ENCODE measurements at places on chromosomes 12 and 14.

- DNase-seq: no peak
Measured at GRCh38 chr12:44519931-44520330, 356.2 kb downstream of the NELL2 start.

- DNase-seq: no peak
Measured at GRCh38 chr14:75647640-75648039, 13.0 kb downstream of the ERG28 start.

DNA sequence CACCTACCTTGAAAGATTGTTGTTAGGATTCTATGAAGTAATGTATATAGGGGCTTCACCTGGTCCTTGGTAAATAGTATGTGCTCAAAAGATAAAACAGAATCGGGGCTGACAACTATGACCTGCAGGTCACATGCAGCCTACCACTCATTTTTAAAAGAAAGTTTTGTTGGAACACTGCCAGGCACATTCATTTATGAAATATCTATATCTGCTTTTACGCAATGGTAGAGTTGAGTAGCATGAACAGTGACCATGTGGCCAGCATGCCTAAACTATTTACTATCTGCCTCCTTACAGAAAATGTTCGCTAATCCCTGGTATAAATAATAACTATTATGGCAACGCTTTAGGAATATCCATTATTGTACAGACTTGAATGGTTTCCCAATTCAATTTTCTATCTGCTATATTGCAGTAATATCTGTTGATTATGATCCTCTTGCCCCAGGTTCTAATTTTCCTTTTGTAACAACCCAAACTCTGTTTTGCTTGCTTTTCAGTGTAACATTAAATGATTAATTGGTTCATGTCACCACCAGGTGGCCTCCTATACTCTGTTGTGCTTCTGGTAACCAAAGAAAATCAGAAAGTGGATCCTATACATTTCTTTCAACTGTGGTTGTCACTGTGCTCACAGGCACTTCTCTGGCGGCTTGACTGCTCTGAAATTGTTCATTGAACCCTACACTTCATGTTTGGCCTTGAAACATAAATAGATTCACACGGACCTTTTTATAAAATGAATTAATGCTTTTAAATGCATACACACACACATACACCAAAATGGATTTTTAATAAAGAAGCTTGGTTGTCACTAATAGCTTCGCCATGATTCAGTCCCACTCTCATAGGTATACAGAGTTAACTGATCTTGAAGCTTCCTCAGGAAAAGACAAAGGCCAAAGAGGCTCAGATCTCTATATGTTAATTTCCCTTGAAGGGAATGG, 227.7 kb upstream of the NPAS3 start:
- DNase-seq: peak; percentile 62

- DNase-seq: no peak
Measured at GRCh38 chr12:1318327-1319031, 275.9 kb downstream of the FBXL14 start.

DNA sequence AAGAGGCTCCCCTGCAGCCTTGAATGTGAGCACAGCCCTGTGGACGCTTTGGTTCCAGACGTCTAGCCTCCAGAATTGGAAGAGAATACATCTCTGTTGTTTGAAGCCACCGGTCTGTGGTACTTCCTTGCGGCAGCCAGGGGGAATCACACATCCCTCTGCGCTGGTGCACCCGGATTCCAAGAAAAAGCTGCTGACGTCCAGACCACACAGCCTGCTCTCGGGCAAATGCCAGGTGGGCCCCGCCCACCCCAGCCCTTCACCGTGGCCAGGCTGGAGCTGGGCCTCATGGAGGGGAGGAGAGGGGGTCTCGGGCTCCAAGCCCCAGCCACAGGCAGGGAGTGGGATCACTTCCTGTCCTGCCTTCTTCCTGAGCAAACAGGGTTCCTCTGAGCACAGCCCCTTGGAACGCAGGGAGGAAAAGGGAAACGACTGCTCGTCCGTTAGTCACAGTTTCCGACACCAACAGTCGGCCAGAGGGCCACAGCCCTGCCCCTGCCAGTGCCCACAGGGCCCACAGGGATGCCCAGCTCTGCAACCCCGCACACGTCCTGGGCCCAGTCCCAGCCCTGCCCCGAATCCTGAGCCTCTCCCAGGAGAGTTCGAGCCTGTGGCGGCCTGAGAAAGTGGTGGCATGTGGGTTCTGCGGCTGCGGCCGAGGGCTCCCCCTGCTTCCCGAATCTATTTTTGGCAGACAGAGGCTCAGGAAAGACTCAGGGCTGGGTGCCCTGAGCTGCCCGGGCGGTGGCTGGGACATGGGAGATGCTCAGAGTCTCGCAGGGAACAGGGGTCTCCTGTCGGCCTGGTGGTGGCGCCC, 85.3 kb downstream of the RFLNA start:
- no peak for DNase-seq

- DNase-seq: no peak
Measured at GRCh38 chr12:68967046-68967445, 34.1 kb upstream of the CPM start.

DNA sequence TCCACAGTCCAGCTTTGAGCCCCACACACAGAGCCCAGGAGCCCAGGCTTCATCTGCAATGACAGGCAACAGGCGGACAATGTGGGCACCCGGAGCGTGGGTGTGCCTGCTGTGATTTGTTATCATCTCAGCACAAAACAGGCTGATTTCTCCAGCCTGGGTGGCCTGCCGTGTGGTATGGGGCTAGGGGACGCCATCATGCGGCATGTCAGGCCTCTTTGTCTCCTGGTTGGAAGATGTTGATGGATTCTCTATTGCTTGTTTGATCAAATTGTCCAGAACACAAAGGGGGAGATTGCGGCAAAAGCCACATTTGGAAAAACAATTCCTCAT, 147.1 kb downstream of the KIF26A start:
- no peak for DNase-seq

DNA sequence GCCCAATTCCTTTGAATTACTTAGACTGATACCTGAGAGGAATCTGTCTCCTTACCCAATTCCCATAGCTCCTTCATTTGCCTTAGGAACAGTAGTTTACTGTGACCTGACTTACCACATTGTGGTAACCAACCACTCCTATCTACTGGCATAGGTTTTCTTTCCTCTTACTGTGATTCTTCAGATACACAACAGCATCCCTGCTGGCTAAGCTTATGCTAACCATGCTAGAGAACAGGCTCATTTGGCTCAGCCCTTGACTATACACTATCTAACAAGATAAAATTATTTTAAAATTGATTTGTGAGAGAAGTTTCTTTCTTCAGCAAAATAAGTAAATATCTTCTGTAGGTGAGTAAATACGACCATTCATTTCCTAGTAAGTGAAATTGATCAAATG, 320.4 kb upstream of the DDHD1 start:
- DNase-seq: no peak

- DNase-seq: no peak
Measured at GRCh38 chr12:26135010-26135420, 10.2 kb upstream of the BHLHE41 start.

DNA sequence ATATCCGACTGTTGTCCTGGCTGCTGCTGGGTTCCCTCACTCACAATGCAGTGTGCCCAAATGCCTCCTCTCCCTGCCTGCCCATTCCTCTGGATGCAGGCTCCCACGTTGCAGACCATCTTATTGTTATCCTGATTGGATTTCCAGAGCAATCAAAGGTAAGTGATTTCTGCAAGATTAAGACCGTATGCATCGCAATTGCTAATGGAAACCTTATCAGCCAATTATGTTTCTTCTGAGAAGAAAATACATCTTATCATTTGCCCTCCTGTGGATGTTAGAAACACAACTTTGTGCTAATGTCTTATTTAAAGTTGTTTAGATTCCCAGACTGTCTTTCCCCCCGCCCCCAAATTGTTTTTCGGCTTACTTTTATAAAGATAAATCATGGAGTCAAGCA, 98.1 kb downstream of the PRIMA1 start:
- peak; percentile 25 for DNase-seq

GRCh38 chr12:62597253-62597652, 130.6 kb downstream of the MON2 start:
- DNase-seq: no peak
